CD4-positive, alpha-beta T cell treated with Interleukin-21 for 1 hour (primary cell): ENCODE measurements at places on chromosomes 2 and 18.

- DNase-seq: no peak
These were observed 73.9 kb downstream of the LBH start for GRCh38 chr2:30305235-30305634.

DNA sequence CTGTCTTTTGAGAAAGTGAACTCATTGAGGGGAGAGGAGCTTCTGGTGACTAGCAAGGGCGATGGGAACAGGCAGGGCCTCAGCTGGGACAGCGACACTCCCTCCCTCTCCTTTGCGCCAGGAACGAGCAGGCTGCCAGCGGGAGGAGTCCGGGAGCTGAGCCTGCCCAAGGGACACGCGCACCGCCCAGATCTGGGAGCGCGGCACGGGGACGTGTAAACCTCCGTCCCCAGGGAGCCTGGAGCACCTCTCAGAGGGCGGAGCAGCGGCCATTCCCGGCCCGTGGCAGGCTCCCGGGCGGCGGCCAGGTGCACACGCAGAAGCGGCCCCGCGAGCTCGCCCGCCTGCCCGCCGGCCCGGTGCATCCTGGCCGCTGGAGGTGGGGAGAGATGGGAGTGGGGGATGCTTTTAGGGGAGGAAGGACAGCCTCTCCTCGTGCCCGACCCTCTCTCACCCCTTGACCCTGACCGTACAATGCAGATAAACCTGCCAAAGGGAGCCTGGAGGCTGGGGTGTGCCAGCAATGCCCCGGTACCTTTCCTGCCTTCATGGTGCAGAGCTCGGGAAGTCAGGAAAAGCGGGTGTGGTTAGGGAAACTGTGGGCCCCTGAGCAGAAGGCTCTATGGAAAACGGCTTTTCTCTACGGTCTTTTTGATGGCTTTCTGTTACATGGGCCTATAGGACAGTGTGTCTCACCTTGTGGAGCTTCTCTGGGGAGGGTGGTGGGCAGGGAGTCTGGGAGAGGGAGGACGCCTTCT, 2.2 kb downstream of the AQP4 start:
- DNase-seq: no peak

- DNase-seq: no peak
These were observed 258.3 kb downstream of the SS18 start for GRCh38 chr18:25832001-25832604.

DNA sequence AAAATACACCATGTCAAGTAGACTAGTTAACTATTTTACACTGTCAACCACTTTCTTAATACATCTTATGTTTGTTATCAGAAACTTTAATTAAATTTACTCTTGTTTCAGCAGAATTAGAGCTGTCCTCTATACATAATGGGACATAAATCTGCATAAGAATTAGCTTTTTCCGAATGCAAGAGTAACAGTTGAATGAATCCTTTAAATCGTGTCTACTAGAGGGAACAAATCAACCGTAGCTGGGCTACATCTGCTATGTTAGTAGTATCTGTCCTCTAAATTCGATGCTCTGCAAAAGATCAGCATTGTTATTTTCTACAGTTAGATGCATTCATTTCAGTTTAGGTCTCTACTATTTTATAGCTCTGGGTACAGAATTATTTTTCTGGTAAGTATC, 1090.6 kb downstream of the DPP10 start:
- no peak for DNase-seq

DNA sequence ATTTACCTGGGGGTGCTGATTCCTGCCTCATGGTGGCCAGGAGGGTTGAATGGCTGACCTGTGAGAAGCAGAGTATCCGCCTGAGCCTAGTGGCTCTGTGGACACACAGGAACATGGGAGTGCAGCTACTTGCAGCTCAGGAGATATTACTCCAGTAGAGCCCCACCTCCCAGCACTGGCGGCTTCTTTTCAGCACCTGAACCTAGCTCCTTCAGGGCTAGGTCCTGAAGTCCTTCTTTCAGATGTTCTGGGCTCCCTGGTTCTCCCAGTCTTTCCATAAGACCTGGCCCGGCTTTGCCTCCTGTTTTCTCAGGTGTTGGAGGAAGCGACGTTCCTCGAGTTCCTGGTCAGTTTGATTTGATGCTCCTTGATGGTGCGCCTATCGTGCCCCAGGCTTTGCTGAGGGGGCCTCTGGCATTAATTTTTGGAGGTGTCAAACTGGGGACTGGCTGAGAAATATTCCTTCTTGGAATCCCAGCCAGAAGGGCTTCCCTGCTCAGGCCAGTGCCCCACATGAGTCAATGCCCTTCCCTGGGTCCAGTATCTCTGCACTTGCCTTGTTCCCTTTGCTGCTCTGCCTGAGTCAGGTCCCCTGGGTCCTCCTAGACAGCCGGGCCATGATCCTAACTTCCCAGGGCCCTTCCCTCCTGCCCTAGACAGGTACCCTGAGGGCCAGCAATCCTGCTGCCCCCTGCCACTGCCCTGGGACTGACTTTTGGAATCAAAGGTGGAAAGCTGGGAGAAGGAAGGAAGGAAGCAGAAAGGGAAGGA, 110.7 kb upstream of the HAAO start:
- DNase-seq: no peak

DNA sequence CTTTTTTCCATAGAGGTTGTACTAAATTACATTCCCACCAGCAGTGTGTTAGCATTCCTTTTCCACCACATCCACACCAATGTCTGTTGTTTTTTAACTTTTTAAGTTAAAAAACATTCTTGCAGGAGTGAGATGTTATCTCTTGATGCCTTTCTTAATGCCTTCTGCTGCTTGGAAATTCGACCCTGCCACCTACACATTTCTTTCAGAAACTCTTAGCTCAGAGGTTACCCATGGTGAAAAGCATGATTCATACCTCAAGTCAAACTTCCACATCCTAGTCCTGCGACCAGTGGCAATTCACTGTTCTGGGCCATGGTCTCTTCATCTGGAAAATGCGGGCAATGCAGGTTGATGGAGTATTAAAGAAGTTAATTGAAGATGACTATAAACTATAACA, 12.7 kb upstream of the HNMT start:
- no peak for DNase-seq

DNA sequence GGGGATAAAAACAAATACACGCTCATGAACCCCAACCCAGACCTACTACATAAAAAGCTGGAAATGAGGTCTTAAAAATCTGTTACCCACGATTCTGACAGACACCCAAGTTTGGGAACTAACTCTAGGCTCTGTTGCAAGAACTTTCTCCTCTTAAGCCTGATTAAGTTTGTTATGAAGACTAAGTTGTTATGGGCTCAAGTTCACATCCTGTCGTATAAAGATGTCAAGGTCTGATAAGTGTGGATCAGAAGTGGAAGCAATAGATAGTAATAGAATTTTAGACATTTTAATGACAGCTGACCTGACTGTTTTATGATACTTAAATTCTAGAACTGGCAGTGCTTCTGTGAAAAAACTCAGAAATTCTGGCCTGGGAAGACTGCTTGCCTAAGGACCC, 43.2 kb downstream of the LPIN2 start:
- no peak for DNase-seq

DNA sequence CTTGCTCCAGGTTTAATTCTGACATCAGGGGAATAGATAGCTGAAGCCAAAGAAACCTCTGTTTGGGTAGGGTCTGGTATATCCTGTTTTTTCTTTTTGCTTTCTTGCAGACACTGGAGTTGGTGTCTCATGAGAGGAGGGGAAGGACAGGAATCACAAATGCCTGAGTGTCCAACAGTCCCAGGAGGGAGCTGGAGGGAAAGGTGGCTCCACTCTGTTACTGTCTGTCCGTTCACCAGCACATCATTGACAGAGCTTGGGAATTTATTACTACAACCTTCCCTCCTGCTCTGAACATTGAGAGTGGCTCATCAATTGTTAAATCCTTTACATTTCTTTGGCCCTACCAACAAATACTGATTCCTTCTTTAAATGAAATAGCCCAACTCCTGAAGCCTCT, 152.3 kb upstream of the NOSTRIN start:
- DNase-seq: no peak

DNA sequence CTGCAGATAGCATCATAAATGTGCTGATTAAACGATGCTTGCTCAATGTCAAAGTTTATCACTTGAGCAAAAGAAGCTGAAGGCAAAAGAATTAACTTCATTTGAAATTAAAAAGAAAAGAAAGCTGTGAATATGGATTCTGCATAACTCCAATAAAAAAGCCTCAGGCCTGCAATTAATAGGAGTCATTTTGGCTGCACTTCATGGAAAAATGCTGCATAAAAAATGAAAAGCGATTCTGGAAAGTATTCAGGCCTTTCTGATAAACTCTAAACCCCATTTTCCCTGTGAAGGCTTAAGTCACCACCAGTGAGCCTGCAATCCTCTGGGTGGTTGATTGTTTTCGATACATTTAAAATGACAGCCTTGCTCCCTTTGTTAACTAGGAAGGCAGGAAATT, 1793.4 kb downstream of the SUCLG1 start:
- no peak for DNase-seq
